ENCODE measurements at places on chromosomes 16 and 17.

GRCh38 chr16:30649725-30650368, 913 bp upstream of the PRR14 start:
- peak; percentile 42 for DNase-seq

- DNase-seq, result no peak
These were observed 109.9 kb downstream of the SDK2 start for GRCh38 chr17:73534209-73534909.

DNA sequence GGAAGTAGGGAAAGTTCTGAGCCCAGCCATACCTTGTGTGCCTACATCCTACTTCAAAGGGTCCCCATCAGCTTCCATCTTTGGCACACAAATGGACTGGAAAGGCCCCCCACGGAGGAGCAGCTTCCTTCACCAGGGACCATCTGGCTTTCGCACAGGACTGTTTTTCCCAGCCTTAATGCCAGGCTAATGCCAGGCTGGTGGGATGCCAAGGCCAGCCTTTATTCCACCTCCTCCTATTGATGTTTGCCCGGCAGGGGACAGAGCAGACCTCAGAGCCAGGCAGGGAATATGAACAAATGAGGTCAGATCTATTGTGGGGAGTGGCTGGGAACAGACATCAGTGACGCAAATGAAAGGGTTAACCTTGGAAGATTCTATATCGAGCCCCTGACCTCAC, 5.7 kb downstream of the GPR179 start:
- no peak for DNase-seq

DNA sequence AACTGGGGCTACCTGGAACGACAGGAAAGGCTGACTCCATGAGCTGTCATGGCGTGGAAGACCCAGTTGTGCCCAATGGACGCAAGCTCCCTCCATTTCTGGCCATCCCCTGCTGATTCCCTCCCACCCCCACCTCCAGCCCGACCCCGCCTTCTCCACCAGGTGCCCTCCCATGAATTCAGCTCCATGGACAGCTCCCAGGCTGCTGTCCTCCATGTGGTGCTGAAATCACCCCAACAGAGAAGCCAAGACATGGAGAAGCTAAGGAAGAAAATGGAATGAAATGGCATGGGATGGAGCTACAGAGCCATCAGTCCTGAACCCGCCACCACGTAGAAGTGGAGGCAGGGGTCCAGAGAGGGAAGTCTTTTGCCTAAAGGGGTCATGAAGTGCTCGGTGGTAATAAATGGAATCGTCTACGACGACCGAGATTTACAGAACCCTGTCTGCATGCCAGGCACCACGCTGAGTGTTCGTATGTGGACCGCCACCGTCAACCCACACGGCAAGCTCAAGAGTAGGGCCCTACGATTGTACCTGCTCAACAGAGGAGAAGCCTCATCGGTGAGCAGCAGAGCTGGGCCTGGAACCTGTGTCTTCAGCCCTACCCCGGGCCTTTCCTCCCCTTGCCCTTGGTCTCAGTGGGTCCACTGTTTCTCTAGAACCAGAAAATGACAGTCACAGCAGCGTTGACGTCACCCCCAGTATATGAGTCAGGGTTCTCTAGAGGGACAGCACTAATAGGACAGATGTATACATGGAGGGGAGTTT, 9.3 kb upstream of the ZC3H18 start:
- no peak for DNase-seq

- DNase-seq, result no peak
These were observed 150.3 kb downstream of the GRIN2A start for GRCh38 chr16:10031955-10032354.
